Activated gamma-delta T cell treated with Interleukin-2 at 50 U/mL for 16 hours (primary cell): ENCODE measurements at places on chromosomes 4 and X.
A peak's percentile ranks its signal among the peaks of the same experiment; 100 is the strongest.

- DNase-seq: no peak
Measured at GRCh38 chr4:187157380-187157958, 433.8 kb upstream of the FAT1 start.

DNA sequence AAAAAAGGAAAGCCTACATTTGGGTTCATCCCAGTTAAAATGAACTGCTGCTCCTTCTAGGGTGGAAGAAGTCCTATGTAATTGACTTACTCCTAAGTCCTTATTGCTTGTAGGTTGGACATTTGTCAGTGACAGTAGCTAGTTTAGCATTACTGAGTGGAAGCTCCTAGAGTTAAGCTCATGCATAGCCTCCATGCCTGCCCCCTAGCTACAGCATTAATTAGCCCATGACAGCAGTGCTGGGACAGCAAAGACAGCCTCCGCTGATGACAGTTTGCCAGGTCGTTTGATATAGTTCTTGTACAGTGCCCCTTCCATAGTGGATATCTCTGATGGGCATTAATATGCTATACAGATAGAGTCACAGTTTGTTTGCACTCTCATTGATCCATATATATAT lies 18.7 kb upstream of the GALNTL6 start:
- no peak for DNase-seq

DNA sequence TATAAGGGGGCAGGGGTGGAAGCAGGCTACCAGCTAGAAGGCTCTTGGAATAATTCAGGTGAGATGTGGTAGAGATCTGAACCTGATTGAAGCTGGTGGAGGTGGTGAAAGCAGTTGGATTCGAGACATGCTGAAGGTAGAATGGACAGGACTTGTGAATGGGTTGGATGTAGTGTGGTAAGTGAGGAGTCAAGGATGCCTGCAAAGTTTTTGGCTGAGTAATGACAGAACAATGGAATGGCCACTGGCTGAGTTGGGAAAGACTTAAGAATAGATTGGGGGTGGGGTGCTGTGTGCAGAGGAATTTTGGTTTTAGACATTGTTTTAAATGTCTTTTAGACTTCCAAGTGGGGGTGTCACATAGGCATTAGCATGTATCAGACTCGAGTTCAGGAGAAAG lies 33.5 kb downstream of the HPF1 start:
- DNase-seq: no peak

- no peak for DNase-seq
Measured at GRCh38 chr4:138672393-138672976, 343.1 kb upstream of the NOCT start.

DNA sequence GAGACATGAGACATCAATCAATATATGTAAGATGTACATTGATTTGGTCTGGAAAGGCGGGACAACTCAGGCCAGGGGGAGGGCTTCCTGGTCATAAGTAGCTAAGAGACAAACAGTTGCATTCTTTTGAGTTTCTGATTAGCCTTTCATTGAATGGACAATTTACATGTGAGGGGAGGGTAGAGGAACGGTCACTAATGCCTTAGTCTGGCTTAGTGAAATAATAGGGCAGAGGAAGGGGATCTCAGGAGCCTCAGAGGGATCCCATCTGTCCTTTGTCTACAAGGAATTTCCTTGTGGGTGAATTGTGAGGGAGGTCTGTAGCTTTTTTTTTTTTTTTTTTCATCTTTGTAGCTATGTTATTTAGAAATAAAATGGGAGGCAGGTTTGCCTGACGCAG lies 88.3 kb downstream of the GK start:
- DNase-seq: no peak

- no peak for DNase-seq
Measured at GRCh38 chr4:7044137-7044930, 1.2 kb downstream of the TADA2B start.

DNA sequence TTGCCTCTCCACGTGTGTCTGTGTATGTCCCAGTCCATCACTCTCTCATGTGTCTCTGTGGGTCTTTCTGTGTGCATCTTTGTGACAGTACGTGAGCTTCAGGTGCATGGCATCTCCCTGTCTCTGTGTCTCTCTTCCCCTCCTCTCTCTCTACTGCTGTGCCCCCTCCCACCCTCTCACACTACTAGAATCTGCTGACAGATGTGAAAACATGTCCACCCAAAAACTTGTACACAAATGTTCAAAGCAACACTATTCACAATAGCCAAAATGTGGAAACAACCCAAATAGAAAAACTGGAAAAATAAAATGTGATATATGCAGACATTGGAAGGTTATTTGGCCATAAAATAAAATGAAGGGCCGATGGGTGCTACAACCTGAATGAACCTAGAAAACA lies 10.0 kb downstream of the EVC start:
- no peak for DNase-seq

- DNase-seq: no peak
Measured at GRCh38 chr4:6121276-6121850, 79.0 kb downstream of the JAKMIP1 start.

DNA sequence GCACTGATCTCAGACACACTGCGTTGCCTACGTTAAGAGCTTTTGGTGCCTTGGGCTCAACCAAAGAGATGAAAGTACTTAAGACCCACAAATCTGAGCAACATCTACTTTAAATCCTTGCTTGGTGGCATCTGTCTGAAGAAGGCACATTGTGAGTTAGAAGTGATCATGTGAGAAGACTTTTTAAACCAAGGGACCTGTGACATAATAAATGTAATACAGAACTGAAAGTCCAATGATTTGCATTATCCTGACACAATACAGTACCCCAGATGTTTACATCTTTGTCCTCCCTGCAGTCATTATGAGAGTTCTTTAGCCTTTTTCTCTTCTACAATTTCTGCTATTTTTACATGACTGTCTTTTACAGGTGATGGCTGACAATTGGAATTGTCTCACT lies 96.7 kb upstream of the FTHL17 start:
- no peak for DNase-seq

- no peak for DNase-seq
Measured at GRCh38 chrX:40607381-40607780, 15.8 kb upstream of the MPC1L start.

GRCh38 chr4:165359506-165359905 lies 19.3 kb upstream of the CPE start:
- DNase-seq: no peak

DNA sequence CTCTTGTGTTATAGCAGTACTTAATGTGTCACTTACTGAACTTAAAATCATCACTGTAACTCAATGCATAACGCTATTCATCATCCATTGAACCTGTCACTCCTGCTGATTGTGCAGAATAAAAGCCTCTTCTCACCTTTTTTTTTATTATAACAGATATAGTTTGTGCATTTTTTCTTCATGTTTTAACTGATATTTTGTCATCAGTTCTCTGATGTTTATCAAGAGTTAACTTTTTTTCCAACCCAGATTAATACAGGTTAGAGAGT lies 100.4 kb downstream of the SLIT2 start:
- no peak for DNase-seq

GRCh38 chr4:33302321-33302720 lies 2582.2 kb downstream of the PCDH7 start:
- no peak for DNase-seq

- no peak for DNase-seq
Measured at GRCh38 chrX:8927701-8928100, 106.2 kb downstream of the FAM9B start.

GRCh38 chrX:10648614-10649013 lies 28.2 kb upstream of the MID1 start:
- DNase-seq: no peak

DNA sequence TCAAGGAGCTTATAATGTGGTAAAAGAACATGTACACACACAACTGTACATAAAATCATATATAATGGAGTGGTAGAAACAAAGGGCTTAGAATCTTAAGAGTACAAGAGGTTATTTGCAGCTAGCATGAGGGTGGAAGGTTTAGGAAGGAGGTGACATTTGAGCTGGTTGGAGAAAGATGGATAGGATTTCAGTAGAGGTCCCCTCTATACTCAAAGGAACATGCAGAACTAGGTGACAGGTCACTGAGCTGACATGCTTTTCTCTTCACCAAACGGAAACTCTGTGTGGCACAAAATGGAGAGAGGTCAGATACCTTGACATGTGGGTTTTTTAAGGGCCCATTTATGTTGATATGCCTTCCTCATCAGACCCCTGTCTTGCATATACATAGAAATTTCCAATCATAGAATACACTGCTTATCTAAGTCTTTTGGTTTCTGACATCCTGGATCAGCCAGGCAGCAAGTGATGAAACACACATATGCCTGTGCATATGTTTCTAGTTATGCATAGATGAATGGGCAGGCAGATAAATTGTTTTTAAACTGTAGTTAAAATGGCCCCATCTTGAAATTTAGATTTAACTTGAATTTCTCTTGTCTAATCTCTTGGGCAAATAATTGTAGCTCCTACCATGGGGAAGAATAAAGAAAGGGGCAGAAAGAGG lies 29.3 kb downstream of the CLCN5 start:
- DNase-seq: no peak

DNA sequence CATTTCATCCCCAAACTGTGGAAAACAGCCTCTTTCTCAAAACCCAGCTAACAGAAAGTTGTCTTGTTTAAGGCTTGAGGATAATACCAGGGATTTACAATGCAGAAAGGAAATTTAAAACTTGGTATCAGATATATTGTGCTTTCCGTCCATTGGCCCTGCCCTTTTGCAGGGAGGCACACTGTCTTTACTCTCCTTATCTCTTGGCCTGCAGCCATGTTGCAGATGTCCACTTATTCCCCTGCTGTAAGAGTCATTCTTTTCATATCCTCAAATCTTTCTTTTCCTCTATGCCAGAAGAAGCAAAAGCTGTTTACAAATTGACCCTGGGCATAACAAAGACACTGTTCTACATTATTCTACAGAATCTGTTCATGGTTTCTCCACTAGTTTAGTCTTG lies 75.6 kb upstream of the DYNLT3 start:
- no peak for DNase-seq

DNA sequence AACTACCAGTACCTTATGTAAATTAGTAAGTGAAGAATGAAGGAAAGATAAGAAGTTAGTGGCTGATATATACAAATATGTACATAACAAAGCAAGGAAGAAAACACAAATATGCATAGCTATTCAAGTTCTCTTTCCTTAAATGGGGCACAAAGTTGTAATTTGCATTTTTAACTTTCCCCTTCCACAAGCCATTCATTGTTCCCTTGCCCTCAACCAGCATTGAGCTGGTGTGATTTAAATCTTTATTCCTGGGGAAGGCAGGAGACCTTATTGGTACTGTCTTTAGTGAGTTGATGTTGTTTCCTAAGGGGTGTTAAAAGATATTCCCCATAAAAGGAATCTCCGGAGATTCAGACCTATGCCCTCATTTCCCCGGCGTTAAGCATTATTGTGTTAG lies 735.3 kb downstream of the PCDH18 start:
- no peak for DNase-seq

DNA sequence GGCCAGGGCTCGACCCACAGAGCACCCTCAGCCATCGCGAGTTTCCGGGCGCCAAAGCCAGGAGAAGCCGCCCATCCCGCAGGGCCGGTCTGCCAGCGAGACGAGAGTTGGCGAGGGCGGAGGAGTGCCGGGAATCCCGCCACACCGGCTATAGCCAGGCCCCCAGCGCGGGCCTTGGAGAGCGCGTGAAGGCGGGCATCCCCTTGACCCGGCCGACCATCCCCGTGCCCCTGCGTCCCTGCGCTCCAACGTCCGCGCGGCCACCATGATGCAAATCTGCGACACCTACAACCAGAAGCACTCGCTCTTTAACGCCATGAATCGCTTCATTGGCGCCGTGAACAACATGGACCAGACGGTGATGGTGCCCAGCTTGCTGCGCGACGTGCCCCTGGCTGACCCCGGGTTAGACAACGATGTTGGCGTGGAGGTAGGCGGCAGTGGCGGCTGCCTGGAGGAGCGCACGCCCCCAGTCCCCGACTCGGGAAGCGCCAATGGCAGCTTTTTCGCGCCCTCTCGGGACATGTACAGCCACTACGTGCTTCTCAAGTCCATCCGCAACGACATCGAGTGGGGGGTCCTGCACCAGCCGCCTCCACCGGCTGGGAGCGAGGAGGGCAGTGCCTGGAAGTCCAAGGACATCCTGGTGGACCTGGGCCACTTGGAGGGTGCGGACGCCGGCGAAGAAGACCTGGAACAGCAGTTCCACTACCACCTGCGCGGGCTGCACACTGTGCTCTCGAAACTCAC lies 3.6 kb downstream of the MID1IP1 start:
- peak; percentile 17 for DNase-seq

DNA sequence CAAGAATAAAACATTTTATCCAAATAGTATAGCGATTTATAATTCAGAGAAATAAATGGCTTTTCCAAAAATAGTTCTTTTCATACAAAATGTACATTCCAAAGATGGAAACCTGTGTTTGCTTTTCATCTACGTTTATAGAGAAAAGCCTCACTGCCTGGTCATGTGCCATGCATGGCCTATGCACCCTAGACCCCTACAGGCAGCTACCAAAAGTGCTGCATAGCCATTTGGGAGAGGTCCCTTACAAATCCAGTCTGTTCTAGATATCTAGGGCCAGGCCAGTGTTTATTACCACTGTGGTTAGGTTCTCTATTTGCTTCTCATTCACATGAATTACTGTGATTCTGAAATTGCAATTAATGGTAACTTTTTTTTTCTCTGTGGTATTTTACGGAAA lies 17.2 kb downstream of the HMGB2 start:
- no peak for DNase-seq

DNA sequence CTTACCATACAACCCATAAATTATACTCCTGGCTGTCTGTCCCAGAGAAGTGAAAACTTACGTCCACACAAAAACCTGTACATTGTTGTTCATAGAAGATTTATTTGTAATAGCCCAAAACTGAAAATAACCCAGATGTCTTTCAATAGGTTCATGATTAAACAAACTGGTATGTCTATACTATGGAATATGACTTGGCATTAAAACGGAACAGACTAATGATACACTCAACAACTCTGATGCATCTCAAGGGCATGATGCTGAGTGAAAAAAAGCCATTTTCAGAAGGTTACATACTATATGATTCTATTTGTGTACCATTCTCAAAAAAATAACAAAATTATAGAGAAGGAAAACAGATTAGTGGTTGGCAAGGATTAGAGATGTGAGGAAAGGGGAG lies 11.6 kb upstream of the MND1 start:
- no peak for DNase-seq

- no peak for DNase-seq
Measured at GRCh38 chr4:111216791-111217190, 593.9 kb upstream of the PITX2 start.

- DNase-seq: no peak
Measured at GRCh38 chrX:31301941-31302340, 230.1 kb upstream of the FTHL17 start.

- DNase-seq: no peak
Measured at GRCh38 chr4:95093936-95094929, 336.5 kb downstream of the BMPR1B start.

- no peak for DNase-seq
Measured at GRCh38 chrX:20394451-20394850, 127.7 kb upstream of the RPS6KA3 start.

- no peak for DNase-seq
Measured at GRCh38 chr4:123034023-123034422, 111.6 kb upstream of the NUDT6 start.

GRCh38 chrX:40644821-40645358 lies 2.5 kb downstream of the CXorf38 start:
- peak; percentile 53 for DNase-seq
